ENCODE measurements at places on chromosomes 1 and 21.

- DNase-seq = no peak
Observed at GRCh38 chr1:156420205-156421061, 51.4 kb downstream of the RHBG start.

DNA sequence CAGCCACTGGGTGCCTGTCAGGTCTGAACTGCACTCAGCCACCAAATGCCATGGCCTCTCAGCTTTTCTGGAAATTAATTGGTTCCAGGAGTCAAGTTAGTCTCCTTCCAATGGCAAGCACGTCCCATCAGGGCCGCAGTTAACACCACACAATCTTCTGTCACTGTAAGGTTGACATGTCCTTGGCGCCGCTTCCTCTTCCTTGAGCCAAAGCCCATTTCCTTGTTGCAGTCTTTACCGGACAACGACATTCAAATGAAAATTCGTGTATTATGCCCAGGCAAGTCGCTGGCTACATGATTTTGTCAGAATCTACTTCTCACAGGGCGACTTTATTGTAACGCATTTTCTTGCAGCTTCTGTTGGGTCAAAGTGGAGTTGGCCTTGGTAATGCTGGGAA, 430.6 kb upstream of the KAZN start:
- no peak for DNase-seq

DNA sequence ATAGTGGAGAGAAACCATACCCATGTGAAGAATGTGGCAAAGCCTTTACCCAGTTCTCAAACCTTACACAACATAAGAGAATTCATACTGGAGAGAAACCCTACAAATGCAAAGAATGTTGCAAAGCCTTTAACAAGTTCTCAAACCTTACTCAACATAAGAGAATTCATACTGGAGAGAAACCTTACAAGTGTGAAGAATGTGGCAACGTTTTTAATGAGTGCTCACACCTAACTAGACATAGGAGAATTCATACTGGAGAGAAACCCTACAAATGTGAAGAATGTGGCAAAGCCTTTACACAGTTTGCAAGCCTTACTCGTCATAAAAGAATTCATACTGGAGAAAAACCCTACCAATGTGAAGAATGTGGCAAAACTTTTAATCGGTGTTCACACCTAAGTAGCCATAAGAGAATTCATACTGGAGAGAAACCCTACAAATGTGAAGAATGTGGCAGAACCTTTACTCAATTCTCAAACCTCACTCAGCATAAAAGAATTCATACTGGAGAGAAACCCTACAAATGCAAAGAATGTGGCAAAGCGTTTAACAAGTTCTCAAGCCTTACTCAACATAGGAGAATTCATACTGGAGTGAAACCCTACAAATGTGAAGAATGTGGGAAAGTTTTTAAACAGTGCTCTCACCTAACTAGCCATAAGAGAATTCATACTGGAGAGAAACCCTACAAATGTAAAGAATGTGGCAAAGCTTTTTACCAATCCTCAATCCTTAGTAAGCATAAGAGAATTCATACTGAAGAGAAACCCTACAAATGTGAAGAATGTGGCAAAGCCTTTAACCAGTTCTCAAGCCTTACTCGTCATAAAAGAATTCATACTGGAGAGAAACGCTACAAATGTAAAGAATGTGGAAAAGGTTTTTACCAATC, 80.0 kb downstream of the JMJD4 start:
- no peak for DNase-seq

- no peak for DNase-seq
Observed at GRCh38 chr1:229015806-229016205, 255.1 kb upstream of the RAB4A start.

DNA sequence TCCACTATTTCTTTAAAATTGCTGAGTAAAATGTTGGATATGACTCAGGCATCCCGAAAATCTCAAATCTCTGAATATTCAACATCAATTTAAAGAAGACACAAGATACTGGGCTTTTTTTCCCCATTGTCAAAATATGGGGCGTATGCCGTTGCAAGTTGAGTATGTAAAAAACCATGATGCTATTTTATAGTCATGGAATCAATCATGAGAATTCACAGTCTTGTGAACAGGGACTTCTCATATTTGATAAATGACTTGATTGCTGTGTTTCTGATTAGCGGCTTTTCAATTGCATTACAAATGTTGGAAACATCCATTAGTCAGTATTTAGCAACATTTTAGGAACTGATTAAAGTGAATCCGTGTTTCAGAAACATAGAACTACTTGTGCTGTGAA, 45.3 kb downstream of the SETD4 start:
- no peak for DNase-seq
